ENCODE measurements at places on chromosomes 1 and 21.

DNA sequence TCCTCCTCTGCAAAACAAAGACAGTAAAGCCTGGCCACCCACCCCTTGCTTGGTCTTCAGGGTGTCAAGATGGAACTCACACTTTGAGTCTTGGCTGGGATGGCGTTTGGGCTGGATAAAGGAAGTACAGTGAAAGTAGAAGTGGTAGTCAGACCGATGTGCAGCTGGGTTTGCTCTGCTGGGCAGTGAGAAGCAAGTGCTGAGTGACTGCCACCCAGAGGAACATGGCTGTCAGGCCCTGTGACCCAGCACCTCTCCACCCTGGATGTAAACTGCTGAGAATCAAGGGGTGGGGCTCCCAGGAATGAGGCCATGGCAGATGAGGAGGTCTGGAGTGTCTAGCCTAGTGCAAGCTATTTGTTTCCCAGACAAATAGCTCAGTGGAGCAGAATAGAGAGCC lies 51.2 kb downstream of the POFUT2 start:
- no peak for DNase-seq

- DNase-seq, result no peak
Observed at GRCh38 chr1:108036796-108037562, 72.0 kb upstream of the VAV3 start.

DNA sequence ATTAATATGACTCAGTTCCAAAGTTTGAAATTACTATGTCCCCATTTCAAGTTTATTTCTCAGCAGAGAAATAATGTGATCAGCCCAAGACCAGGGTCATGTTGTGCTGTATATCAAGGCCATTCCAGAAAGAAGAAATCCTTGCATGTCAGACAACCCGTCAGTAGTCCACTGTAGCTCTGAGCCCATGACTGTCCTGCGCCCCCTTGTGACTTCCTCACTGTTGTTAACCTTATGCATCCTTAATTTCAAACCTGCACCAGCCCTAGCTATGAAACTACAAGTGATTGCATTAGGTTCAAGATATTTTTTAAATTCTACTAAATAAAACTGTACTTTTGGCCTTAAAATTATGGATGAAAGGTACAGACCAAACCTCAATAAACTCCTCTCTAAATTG lies 133.0 kb downstream of the LRRC7 start:
- no peak for DNase-seq

DNA sequence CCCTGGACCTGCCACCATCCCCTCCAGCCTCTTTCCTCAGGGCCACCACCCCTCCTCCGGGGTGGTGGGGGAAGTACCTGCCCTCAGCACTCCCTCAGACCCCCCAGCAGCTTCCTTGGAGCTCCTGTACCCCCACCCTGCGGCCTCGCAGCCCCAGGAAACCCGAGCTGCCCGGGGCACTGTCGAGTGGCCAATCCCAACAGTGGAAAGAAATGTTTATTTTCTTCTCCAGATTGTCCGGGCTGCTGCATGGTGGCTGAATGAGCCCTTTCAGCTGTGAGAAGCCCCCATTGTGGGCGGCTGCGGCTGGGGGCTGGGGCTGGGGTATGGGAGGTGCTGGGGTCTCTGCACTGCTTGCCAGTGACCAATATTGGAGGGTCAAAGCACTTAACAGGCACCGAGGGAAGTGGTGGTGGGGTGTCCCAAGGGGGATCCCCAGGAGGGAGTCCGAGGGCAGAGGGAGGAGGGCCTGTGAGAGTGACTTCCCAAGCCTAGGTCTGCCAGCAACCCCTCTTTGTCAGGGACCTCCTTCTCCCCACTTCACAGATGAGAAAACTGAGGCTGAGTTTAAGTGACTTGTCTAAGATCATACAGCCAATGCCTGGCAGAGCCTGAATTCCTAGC lies 25.2 kb downstream of the RUNX3 start:
- peak; percentile 0 for DNase-seq

DNA sequence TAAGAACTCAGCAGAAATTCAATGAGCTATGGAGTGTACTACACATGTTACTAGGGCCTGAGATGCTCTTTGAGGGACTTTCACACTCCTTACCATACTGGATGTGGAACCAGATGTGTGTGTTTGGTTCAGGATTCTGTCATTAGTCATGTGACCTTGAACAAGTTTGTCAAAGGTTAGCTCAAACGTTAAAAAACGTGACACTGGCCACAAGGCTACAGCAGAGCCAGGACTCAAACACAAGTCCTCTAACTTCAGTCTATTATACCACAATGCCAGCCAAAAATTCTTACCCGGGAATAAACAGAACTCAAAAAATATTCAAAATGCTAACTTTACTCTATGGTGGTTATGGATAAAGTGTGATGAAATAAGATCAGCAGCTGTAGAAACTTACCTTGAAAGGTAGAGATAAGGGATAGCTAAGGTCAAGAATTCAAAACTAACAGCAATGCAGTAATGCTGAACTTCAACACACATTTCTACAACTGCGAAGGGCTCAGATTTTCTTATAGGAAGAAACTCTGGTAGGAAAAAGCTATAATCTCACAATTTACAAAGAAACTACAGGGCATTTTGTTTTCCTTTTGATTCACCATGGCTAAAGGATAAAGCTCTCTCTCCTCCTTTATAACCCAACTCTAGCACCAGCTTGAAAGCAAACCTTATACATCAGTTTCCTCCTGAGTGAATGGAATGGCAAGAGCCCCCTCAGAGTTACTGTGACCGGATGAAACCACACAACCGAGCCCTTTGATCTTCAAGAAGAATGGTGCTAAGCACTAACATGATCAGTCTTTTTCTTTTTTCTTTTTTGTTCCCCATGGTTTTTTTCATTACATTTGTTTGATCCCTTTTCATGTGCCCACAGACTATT lies 233.9 kb downstream of the SLC45A1 start:
- no peak for DNase-seq

DNA sequence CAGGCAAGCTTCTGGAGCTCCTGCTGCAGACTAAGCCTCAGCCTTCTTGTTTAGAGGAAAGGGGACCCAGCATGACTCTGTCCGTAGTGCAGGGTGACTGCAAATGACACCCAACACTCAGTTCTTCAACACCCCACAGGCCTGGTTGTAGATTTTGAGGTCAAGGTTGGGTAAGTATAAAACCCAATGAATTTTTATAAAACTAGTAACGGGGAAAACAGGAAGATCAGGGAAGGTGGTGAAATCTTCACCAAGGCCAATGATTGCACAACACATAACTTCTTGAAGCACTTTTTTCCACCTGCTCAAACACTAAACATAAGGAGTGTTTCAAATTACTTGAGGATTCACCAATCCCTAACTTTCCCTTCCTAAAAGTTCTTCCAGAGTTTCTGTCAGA lies 89.4 kb upstream of the JAK1 start:
- no peak for DNase-seq

DNA sequence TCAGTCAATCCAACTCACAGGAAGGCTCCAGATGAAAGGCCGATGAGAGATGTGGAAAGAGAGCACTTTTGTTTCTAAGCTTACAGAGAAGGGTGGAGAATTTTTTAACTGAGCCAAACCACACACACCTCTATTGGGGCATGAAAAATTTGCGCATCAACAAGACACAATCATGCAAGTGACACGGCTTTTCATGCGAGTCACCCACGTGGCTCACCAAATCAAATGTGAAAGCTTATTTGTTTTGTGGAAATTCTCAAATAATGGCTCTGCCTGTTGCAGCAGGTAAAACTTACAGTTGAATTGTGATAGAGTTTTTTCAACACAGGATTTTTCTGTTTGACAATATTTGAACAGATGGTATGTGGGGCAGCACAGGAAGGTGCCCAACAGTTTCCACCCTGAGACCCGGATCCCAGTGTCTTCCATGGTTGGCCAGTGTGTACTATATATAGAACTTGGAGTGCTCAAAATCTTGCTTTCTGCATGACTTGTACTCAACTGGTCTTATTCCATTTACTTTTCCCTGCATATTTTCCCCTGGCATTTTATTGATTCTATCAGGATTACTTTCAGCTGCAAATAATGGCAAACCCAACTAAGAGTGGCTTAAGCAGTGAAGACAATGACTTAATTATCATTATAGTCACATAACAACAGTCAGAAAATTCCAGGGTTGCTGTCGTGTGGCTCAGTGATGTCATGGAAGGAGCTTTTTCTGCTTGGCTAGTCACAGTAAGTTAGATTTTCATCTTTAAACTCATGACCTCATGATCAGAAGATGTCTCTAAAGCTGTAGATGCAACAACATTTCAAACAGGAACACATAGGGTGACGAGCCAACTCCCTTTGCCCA lies 90.6 kb upstream of the SIM2 start:
- DNase-seq, result no peak

DNA sequence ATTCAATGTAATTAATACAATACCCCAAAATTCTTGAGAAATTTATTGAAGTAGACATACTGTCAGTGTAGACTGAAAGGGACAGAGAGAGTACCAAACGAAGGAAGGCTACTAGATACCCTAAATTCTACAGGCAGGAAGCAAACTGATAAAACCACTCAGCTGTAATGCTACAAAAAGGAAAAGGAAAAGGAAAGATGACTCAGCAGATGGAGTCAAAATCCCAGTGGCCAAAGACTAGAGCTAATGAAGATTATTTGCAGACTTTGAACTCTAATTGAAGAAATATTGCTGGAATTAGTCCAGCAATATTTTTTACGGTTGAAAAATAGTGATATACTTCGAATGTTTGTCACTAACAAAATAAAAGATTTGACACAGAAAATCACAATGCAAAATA lies 671.9 kb downstream of the BRINP3 start:
- no peak for DNase-seq

DNA sequence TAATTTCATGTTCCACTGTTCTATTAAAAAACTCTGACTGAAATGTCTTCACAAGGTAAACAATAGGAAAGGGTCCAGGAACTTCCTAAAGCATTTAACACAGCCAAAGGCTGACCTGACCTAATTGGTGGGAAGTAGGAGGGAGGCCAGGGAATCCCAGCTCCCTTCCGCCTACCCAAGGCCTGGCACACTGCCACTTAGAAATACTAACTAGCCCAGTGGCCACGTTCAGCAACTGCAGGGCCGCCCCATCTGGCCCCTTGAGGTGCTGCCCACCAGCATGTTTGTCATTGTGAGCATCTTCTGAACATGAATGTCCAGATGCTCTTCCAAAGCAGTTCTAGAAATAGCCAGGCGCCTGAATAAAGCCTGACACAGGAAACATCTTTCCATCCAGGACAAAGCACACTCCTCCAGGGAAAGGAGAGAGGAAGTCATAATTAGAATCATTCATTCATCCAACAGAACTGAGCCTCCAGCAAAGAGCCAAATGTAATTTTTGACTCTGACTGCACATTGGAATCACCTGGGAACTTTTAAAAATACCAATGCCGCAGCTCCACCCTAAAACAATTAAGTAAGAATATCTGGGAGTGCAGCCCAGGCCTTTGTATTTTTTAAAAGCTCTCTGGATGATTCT lies 44.6 kb upstream of the BCL9 start:
- DNase-seq, result no peak

DNA sequence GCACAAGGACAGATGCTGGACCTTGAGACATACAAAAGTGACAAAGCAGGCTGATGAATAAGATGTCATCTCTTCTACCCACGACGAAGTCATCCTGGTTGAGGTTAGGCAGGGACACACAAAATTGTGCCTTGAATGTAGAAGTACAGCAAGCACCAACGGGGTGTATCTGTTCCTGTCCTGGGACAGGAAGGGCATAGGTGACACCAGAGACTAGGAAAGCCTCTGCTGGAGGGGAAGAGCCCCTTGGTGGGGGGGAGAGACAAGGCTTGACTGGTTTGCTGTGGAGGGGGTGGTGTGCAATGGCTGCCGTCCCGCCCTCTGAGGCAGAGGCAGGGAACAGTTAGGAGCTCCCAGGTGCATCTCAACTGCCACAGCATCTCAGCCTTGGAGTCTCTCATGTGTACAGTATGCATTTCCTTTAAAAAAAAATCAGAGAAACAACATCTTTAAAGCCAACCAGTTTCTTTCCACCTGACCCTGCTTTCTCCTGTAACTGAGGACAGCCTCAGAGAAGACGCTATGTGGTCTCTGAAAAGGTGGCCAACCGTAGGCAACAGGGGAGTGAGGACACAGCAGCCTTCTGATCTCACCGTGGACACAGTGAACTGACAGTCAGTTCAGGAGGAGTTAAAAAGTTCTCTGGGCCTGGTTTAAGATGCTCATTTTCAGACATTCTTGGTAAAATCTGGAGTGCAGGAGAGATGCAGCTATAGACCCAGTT lies 17.7 kb upstream of the GFI1 start:
- no peak for DNase-seq

- DNase-seq, result no peak
Observed at GRCh38 chr1:7826363-7826762, 26.5 kb downstream of the UTS2 start.

GRCh38 chr1:150925080-150925479 lies 1.1 kb upstream of the SETDB1 start:
- DNase-seq, result peak; percentile 3

DNA sequence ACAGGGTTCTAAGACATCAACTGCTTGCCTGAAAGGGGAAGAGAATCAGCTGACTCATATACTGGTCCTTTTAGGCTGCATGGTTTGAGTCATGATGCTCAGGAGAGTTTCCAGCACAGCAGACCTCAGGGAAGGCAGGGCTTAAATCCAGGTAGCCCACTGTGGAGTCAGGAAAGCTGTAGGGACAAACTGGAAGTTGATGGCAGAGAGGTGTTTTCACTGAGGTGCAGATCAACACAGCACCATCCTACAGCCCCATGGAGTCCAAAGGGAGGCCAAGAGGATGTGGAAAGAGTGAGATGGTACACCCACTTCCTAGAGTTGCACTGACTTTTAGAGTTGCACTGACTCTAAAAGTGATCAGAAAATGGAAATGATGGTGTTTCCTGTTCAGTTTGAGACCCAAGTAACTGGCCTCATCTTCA lies 252.4 kb upstream of the DUSP10 start:
- DNase-seq, result peak; percentile 21

- DNase-seq, result no peak
Observed at GRCh38 chr1:71908303-71908702, 374.0 kb downstream of the NEGR1 start.

GRCh38 chr1:215375381-215375780 lies 191.7 kb upstream of the KCTD3 start:
- DNase-seq, result no peak

- DNase-seq, result no peak
Observed at GRCh38 chr1:197029749-197030148, 37.3 kb downstream of the F13B start.

DNA sequence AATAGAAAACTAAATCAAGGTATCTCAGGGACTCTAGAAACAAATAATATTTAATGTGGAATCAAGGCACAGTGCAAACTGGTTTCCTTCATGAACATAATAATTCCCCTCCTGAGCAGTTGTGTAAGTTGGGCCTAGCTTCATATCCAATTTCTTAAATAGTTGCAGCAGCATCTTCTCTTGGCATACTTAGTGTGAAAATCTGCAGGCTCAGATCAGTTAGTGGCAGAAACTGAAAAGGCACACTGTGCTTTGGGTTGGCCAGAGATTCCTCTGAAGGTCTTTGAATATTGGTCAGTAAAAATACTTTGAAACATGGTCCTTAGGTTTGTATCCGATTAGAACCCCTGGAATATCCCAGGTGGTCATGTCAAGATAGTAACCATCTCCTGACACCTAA lies 52.5 kb downstream of the CHRM3 start:
- DNase-seq, result no peak

GRCh38 chr1:204032642-204033235 lies 40.2 kb upstream of the SOX13 start:
- no peak for DNase-seq
